Fibroblast of villous mesenchyme (primary cell): ENCODE measurements at places on chromosomes 12 and 14. TPM values are rescaled to one million over a fixed set of nuclear protein-coding genes. Genes with fewer than 3 reads are reported as not detected.
A peak's percentile ranks its signal among the peaks of the same experiment; 100 is the strongest.

- no peak for DNase-seq
These were observed 12.7 kb downstream of the CLEC2A start for GRCh38 chr12:9919443-9919842.

DNA sequence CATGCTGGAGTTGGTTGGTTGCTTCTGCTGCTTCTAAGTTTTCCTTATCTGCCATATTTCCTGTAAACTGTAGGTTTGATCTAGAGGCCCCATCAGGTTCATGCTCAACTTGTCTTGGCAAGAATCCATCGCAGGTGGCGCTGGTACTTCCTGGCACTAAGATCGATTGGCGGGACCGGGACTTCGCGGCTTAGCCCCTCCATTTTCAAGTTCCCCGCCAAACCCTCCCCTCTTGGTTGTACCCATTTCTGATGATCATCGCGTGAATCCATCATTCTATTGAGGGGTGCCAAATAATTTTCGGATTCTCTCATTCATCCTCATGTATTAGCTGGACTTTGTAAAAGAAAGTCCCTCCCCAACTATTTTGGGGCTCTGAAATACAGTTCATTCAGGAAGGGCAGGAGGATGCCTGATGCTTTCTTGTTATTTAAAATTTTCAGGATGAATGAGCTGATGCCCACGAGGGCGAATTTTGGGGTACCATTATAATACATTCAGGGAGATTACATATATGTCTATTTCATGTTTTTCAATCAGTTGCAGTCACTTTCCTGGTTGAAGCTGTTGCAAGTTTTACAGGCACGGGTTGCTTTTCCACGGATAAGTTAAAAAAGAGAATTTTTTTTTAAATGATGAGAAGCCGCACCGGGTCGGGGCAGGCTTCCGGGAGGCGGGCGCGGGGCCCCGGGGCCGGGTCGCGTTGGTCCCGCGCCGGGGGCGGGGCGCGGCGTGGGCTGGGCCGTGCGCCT, 395 bp upstream of the BRI3BP start:
- peak; percentile 49 for DNase-seq

Gene DAO
- not detected in 2 replicates for total RNA-seq

DNA sequence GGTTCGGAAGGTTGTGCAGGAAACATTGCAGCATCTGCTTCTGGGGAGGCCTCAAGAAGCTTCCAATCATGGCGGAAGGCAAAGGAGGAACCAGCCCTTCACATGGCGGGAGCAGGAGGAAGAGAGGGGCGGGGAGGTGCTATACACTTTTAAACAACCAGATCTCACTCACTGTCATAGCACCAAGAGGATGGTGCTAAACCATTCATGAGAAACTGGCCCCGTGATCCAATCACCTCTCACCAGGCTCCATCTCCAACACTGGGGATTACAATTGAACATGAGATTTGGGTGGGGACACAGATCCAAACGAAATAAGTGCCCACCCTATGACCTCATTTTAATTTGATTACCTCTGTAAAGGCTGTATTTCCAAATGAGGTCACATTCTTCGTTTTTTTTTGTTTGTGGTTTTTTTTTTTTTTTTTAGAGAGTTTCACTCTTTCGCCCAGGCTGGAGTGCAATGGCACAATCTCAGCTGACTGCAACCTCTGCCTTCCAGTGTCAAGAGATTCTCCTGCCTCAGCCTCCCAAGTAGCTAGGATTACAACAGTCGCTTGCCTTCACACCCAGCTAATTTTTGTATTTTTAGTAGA, 11.4 kb upstream of the ORAI1 start:
- DNase-seq = no peak

DNA sequence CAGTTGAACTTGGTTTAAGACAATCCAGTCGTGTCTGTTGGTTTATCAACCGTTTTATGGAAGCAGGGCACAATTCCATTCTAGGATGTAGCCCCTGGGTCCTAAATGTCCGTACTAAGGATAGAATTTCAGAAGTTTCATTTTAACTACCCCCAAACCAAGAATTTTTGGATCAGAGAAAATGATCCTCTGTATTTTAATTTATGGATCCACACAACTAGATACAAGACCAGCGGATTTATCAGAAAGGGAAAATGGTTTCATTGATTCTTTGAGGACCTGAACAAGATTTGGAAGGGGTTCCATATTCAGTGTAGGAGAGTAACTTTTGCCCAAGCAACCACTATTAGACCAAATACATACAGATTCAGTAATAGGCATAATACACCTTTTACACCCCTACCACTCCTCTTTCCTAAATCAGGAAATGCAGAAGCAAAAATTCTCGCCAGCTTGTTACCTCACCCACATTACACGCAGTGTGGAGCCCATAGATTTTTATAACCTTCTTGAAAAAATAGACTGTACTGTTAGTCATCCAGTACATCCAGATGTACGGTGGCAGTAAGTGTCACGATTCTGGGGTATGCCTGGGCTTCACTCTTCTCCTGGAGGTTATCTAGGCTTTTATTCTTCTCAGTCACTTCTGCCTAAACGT, 1.4 kb upstream of the FBXL14 start:
- no peak for DNase-seq

DNA sequence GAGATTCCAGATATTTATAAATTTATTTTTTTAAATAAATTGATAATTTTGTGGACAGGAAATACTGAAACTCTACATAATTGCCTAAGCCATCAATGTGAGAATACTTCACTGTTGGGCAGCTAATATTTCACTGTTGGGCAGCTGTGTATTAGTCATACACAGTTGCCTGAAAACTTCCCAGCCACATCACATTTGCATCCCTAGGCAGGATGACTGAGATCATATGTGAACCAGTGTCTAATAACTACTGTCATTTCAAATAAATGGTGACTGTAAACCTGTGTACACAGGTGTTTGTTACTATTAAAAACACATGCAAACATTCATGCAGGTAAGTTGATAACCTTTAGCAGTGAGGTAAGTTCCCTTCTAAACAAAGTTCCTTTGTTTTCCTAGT, 43.9 kb downstream of the TMTC3 start:
- peak; percentile 52 for DNase-seq

Gene SSTR1
- 18.7 and 57.9 TPM in 2 replicates for total RNA-seq

DNA sequence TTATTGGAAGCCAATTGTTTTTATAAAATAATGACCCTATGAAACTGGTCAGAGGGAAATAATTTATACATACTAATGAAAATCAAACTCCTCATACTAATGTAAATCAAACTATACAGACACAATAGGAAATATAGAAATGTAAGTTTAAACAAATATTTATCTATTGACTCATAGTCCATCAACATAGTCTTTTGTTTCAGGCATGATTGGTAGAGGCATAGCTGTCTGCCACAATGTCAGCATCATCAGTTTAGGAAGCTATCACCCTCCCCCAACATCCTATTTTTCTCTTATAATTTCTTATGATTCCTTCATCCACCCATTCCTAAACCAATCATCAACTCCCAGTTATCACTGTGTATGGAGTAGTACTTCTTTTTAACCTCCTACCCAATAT, 117.7 kb downstream of the SLC38A6 start:
- DNase-seq = no peak

DNA sequence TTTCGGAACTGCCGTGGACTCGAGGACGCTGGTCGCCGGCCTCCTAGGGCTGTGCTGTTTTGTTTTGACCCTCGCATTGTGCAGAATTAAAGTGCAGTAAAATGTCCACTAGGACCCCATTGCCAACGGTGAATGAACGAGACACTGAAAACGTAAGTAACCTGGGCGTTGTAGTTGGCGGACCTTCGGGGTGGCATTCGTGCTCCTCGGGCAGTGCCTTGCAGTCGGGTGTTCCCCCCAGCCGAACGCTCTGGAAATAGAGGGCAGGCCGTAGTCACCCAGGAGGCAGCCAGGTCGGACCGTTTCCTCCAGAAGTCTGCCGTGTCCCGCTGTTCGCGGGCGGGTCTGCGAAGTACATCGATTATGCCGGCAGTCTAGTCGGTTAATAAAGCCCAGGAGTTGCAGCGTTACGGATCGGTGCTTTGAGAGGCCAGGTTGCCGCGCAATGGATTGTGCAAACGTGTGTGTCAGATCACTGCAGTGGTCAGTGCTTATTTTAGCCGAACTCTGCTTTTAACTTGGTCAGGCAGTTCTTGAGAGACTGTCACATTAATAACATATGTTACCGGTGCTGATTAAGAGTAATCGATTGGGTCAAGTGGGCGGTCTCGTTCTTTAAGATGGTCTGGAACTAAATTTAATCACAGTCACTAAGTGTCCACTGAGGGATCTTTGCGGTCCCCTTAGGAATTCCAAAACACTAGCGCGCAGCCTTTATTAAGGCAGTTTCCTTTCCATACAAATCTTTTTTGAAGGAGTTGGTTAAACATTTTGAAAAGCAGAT, 906 bp downstream of the MARK3 start:
- DNase-seq = peak; percentile 36

Gene STXBP6
- 2.9 and 4.7 TPM in 2 replicates for total RNA-seq

DNA sequence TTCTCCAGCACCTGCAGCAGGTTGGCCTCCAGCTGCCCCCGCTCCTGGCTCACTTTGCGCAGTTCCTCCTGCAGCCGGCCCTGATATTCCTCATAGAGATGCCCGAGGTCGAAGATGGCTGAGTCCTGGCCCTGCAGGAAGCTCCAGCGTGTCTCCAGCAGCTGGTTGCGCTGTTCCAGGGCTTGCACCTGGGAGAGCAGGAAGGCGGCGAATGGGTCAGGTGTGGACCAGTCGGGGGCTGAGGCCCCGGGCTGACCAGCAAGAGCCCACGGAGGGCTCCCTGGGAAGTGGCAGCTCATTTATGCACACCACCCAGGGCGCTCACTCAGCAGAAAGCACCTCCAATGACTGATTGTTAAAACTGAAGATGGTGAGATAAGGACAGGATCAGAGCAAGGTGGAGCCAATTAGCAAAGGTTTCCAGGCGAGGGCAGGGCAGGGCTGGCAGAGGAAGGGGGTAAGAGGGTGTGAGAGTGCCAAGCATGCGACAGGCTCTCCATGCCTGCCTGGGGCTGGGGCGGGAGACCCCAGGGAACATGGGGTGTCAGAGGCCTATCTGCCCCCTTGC, 6.3 kb downstream of the KRT80 start:
- no peak for DNase-seq

DNA sequence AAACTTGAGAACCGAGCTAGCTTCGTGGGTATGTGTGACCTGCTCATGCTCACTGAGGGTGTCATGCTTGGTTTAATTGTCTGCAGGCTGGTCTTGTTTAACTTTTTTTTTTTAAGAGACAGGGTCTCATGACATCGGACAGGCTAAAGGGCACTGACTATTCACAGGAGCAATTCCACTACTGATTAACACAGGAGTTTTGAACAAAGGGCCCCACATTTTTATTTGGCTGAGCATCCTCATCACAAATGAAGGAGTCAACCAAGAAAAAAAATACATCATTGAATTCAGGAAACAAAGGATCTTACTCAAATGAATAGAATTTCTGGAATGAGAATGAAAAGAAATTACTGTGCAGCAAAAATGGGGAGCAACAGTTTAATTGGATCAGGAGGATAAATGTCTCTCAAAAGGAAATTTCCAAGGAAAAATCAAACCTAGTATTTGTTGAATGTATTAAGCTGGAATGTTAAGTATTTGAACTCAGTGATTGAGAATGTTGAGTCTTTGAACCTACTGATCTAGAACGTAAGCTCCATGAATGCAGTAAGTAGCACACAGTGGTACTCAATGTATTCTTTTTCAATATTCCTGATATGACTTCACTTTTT, 20.8 kb upstream of the PYROXD1 start:
- no peak for DNase-seq

Gene PMCH
- total RNA-seq = not detected in 2 replicates

Gene RPL36AL
- 175 and 217 TPM in 2 replicates for total RNA-seq

DNA sequence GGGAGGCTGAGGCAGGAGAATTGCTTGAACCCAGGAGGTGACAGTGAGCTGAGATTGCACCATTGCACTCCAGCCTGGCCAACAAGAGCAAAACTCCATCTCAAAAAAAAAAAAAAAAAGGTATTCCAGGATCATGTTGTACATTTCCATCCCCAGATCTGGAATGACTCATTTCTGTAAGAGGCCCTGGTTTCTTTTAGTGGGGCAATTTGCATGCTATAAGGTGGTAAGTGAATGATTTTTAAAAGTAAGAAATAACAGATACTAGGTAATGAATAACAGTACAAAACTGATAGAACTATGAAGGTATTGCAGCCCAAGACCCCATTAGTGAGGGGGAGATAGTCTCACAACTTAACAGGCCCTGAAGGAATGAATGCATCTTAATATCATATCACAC, 17.7 kb upstream of the ADCK1 start:
- DNase-seq = peak; percentile 25

DNA sequence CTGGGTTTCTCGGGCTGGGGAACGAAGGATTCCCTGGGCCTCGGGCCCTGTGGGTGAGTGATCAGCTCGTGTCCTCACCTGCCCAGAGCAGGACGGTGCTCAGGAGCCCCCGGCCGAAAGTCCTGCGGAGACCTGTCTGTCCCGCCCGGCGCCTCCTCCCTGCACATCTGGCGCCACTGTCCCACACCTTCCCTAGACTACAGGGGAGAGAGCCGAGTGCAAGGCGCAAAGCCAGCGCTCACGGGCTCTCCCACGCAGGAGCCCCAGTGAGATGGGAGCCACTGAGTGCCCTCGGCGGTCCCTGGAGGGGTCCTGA, 13.1 kb upstream of the TEX22 start:
- no peak for DNase-seq

- DNase-seq = peak; percentile 75
These were observed 3.7 kb downstream of the MAX start for GRCh38 chr14:65098586-65098985.

DNA sequence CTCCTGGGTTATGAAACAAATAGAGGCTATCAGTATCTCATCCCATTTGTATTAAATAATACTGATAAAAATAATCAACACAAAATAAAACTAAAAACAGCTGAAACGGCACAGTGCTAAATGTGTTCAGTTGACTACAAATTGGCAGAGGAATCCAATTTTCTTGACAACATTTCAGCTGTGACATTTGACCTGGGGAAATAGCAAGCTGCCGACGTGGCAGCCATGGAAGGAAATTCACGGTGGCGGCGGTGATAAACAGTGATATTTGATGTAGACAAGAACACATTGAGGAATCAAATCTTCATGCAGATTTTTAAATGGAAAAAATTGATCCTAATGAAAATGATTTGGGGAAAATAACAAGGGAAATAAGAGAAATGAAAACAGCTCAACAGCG, 159.1 kb upstream of the RTL1 start:
- DNase-seq = peak; percentile 30

DNA sequence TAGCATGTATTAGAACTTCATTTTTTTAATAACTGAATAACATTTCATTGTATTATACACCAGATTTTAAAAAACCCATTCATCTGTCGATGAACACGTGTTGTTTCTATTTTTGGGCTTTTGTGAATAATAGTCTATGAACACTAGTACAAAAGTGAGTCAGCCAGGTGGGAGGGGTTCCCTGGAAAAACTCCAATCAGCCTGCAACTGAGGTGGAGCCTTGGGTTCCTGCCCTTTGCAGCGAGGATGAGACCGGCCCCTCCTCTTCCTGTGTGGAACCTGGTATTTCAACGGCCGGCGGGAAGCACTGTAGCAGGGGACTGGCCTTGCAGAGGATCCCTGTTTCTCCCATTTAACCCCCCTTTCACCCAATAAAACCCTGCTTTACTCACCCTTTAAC, 56.1 kb downstream of the LMNTD1 start:
- DNase-seq = no peak
